ENCODE measurements at places on chromosomes 1 and 21.

DNA sequence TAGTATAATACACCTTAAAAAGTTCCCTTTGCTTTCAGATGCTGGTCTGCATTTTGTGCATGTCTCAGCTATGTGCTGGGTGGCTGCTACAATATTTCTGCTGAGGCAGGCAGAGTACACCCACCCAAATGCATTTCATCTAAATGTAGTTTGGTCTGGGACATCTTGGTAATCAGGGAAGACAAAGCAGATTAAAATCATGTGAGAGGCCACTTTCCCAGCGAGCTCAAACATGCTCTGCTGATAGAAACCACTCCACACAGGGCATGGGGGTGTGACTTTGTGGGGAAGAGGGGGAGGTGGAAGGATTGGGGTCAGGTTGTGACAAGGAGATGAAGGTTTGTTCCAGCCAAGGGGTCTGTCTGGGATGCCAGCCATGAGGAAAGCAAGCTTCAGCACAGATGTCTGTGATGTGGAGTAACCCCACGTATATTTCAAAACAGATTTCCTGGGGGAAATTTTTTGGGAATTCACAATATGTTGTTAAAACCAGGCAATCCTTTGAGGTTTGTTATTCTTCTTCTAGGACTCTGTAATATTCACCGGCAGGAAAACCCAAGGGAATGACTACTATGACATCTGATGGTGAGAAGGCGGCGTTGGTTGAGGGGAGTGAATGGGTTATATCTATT, 255.1 kb upstream of the FGGY start:
- DNase-seq, result peak; percentile 28

- DNase-seq, result peak; percentile 44
Measured at GRCh38 chr1:88061492-88062177, 622.4 kb upstream of the PKN2 start.

DNA sequence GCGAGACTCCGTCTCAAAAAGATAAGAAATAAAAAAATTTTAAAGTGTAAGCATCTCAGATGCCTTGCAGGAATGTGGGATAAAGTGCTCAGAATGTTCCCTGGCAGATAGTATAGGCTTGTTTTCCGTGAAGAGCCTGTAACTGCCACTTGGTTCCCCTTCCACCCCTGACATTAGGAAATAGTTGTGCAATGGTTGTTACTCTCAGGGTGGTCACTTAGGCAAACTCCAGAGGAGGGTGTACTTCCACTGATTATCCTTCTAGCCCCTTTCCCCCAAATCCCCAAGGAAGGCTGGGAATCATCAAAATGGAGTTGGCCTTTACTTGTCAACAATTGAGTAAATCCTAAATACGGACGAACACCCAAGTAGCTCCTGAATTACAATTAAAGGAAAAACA, 10.4 kb downstream of the RPL11 start:
- no peak for DNase-seq

DNA sequence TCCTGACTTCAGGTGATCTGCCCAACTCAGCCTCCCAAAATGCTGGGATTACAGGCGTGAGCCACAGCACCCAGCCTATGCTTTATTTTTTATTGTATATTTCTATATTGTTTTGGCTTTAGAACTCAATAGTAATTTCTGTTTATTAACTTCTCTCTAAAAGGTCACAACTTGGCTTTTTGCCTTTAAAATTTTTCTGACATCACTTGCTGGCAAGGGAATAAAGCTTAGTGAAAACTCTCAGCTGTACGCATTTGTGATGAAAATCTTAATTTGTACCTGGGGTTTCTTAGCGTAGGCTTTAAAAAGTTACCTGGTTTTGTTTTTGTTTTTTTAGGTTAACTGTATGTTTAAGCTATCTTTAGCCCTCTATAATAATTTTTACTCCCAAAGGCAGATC, 36.2 kb downstream of the B3GALNT2 start:
- DNase-seq, result peak; percentile 18

GRCh38 chr1:110151175-110151669, 928 bp downstream of the SLC6A17 start:
- no peak for DNase-seq

Data from astrocyte (in vitro differentiated cells and primary cell).